ENCODE measurements at places on chromosomes 4 and X. TPM values are rescaled to one million over a fixed set of nuclear protein-coding genes. Genes with fewer than 3 reads are reported as not detected.

The FSTL5 gene
- total RNA-seq = 70.1 TPM

The GATA1 gene
- total RNA-seq = not detected

The ADGRG2 gene
- total RNA-seq = 0.69 TPM

The FAT1 gene
- 132 TPM for total RNA-seq

The PAGE5 gene
- not detected for total RNA-seq

The SLC34A2 gene
- total RNA-seq = 0.23 TPM

The CYBB gene
- total RNA-seq = 19.6 TPM

The ATP2B3 gene
- total RNA-seq = 15.0 TPM

The GAGE12H gene
- not detected for total RNA-seq

The ANTXR2 gene
- total RNA-seq = 12.7 TPM

The NLGN3 gene
- 38.1 TPM for total RNA-seq

The RHOXF1 gene
- not detected for total RNA-seq

The KLB gene
- total RNA-seq = 0.46 TPM

The CCDC160 gene
- 8.5 TPM for total RNA-seq

The PCSK1N gene
- total RNA-seq = 157 TPM

Measured in diencephalon (tissue), 1 donor.